Stimulated activated CD4-positive, alpha-beta T cell treated with anti-CD3 and anti-CD28 coated beads, Interleukin-12 subunit alpha, Interleukin-12 subunit beta, amount 100 ng/mL, for 48 hours (primary cell): ENCODE measurements at places on chromosomes 11 and 22.

DNA sequence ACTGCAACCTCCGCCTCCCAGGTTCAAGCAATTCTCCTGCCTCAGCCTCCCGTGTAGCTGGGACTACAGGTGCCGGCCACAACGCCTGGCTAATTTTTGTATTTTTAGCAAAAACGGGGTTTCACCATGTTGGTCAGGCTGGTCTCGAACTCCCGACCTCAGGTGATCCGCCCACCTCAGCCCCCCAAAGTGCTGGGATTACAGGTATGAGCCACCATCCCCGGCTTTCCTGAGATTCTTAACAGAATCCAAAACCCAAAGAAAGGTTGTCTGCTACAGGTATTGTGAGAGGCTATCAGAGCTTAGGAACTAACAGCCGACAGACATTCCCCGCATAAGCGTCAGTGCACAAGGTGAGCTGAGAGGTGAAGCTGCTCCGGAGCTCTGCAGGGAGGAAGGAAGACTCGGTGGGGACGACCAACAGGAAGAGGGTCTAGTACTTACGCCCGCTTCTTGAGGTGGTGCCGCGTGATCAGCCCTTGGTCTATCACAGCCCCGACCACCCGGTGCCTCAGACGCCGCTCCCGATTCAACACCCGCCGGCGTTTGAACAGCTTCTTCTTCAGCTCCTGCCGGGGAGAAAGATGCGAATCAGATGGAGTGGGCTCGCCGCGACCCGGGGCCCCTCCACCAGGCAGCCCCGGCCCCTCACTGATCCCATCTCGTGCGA is 470 bp downstream of the C11orf98 start:
- no peak for DNase-seq

DNA sequence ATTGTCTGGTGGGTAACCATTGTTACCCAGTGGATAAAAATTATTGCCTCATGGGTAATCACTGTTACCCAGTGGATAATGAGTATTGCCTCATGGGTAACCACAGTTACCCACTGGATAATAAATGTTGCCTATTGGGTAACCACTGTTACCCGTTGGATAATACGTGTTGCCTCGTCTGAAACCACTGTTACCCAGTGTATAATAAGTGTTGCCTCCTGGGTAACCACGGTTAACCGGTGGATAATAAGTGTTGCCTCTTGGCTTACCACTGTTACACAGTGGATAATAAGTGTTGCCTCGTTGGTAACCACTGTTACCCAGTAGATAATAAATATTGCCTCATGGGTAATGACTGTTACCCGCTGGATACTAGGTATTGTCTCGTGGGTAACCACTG is 20.9 kb upstream of the NXPE4 start:
- no peak for DNase-seq

DNA sequence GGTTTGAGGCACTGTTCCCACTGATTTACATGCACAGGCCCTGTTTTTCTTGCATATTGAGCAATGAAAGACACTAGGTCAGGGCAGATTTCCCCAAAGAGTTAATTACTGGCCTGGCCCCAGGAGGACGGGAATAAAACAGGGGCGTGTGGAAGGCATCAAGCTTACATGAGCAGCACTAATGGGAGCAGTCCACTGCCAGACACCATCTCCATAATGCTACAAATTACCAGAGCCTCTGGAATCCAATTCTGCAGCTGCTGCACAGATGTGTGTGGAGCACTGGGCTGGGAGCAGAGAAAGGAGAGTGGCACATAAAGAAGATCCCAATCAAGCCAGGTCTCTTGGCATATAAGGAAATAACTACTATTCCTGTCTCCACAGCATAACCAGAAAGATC is 96.9 kb downstream of the CCDC34 start:
- DNase-seq = no peak

DNA sequence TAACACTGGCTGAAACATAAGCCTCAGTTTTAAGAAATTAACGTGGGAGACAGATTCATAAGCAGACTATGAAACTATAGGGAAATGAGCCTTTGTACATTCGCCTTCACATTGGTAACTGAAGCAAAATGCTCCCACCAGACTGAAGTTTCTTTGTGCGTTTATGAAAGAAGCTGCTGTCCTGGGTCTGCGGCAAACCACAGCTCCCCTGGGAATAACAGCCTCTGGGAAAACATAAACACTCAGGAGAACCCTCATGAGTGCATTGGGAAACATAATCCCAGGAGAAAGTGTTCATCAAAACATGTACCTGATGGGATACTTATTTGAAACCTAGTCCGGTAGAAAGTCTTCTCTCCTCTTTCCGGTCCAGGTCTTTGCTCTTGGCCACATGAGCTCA is 193.1 kb upstream of the LARGE1 start:
- no peak for DNase-seq

DNA sequence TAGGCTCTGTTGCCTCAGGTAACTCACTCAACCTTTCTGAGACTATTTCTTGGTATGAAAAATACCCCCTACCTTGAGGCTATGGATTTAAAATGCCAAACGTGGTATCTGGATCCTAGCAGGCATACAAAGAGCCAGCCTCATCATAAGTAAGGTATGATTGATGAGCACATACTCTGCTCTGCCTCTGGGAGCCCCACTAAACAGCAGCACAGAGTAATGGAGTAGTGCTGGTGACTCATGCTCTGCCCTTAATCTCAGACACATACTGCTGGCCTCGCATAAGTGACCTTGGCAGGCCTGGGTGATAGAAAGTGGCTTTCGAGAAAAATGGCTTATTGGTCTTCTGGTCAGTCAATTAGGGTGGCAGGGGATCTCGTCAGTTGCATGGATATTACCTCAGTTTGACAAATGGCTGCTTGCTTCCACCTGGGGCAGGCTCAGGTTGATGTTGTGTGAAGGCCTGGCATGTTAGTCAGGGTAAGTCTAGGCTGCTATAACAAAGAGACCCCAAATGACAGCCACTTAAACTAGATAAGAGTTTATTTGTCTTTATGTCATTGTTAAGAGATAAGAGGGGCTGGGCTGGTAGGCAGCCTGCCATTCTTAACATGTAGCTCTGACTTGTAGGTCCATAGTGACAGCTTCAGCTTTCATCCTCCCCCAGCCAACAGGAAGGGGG is 15.2 kb upstream of the SLC6A5 start:
- no peak for DNase-seq

DNA sequence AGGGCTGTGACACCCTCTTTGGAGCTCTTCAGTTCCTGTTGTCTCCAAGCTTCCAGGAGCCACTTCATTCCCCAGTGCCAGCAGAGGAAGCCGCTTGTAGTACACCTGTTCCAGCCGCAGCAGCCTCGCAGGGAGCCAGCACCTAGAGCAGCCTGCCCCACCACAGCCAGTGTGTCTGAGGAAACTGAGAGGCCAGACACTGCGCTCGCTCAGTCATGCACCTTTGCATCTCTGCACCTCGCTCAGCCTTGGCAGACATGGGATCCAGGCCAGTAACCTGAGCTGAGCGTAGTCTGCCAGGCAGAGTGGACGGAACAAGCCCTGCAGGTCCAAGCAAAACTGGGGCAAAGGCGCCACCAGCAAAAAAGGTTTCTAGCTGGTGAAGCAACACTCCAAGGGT is 1072.1 kb downstream of the JRKL start:
- no peak for DNase-seq

DNA sequence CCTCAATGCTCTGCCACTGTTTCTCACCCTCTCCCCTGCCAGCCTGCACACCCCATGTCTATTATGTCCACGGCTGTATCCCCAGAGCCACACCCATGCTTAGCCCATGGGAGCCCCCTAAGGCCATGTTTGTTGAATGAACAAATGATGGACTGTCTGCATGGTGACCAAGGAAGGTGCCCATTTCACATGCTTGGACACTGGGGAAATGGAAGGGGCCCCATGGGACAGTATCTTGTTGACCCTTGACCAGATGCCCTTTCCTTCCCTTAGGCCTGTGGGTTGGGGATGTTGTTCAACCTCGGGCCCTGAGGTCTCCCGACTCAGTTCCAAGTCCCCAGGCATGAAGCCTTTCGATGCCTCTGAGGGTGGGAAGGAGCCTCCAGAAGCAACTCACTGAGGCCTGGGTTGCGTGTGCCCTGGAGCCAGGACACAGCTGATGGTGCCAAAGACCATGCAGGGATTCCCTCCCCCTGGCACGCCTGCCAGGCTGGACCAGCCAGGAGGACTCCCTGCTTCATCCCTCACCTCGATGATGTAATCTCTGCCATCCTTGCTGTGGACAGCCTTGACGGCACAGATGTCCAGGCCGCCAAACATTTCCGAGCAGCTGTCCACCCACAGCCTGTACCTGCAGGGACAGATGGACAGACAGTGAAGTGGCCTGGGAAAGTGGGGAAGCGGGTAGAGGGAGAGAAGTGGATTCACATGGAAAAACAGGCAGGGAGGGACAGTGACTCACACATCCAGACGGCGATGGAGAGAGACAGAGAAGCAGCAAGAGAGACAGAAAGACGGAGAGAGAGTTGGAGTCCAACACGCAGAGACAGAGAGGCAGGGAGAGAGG is 58.9 kb downstream of the FBXO7 start:
- DNase-seq = no peak

DNA sequence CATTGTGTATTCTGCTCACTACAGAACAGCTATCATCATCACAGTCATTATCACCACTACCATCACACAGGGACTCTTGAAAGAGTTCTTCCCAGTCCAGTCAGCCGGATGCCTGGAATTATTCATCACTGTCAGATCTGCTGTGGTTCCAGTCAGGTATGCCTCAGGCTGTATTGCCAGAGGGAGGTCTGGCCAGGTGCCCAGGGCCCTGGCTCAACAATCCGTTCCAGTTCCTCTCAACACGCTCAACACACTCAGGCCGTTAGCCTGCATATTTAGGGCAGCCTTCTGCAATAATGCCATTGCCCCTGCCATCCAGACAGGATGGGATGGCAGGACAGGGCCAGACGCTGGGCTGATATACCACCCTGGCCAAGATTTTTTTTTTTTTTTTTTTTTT is 28.6 kb upstream of the RASL10A start:
- no peak for DNase-seq

GRCh38 chr11:120327311-120327710 is 2.2 kb downstream of the TLCD5 start:
- DNase-seq = no peak

DNA sequence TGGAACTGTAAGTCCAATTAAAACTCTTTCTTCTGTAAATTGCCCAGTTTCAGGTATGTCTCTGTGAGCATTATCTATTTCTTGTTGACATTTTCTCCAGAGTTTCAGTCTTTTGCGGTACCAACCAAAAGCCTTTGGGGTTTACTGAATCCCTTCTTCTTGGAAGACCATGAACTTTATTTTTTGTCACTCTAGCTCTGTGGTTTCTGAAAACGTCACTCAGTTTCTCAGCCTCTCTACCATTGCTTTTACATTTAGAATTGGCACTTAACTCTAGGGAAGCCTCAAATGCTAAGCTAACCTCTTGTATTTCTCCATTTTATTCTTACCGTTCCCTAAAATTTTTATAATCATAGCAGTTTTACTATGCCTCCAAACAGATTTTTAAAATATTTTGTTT is 237.6 kb downstream of the CSNK2A3 start:
- DNase-seq = no peak

GRCh38 chr11:119907122-119907851 is 178.3 kb upstream of the NECTIN1 start:
- DNase-seq = no peak

GRCh38 chr11:833114-833791 is 501 bp downstream of the CD151 start:
- no peak for DNase-seq

- no peak for DNase-seq
These were observed 20.1 kb downstream of the PTPN5 start for GRCh38 chr11:18771266-18772035.

DNA sequence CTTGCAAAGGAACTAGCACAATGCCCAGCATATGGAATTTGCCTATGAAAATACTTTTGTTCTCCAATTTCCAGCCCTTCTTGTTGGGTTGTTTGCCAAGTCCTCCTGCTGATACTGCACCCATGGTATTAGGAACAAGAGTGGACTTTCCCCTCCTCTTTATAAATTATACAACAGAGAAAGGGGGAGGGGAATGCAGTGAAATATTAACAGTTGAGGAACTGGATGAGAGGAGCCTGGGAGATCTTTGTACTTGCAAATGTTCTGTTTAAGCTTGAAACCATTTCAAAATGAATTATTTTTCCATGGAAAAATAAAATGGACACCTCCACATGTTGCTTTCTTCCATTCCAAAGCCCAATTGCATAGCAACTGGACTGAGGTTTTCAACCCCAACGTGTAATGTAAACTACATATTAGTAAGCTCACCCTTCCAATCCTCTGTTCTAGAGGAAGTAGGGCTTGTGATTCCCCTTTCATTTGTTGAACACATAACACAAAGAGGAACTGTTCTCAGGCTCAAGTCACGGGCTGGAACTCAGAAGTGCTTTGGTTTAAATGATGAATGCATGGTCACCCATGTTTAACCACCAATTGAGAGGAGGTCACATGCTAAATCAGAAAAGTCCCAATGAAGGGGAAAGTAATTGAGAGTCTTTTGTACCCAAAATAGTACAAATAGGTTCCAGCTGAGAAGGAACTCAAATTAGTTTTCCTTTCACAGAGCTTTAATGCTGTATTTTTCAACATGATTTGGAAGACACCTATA is 66.2 kb upstream of the ZC3H12C start:
- no peak for DNase-seq

DNA sequence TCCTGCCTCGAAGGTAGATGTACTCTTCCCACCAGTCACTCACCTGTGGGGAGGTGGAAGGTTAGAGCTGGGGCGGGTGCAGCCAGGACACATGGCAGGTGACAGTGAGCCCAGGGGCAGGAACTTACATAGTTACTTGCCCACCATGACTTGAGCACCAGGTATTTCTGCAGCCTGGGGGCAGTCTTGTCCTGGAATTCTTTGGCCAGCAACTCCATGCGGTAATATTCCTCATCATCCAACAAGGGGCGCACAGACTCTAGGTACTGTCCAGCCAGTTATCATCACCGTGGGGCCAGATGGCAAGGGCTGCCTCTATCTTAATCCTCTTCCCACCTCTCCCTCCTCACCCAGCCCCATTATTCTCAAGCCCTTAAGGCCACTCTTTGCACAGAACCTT is 2.2 kb downstream of the CPT1B start:
- DNase-seq = no peak

DNA sequence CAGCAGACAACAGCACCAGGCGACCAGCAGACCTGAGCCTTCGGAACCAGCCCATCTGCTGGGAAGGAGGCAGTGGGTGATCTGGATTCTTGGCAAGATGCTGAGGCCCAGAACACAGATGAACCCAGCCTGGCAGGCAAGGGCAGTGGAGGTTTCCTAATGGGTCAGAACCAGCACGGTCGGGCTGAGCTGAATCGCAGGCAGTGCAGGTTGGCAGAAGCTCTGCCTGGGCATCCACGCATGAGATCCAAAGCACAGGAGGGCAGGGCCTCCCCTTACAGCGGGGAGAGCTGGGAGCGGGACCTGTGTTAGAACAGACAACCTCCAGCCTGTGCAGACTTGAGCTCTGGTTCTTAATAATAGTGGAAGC is 47.5 kb downstream of the DSCAML1 start:
- DNase-seq = no peak

- no peak for DNase-seq
These were observed 17.8 kb downstream of the CHORDC1 start for GRCh38 chr11:90204832-90205646.

- DNase-seq = no peak
These were observed 380.1 kb upstream of the SYN3 start for GRCh38 chr22:33438273-33438672.
